Heart right ventricle (tissue), 16 donors: ENCODE measurements at places on chromosomes 6 and 20. TPM values are rescaled to one million over a fixed set of nuclear protein-coding genes. Genes with fewer than 3 reads are reported as not detected.

LY6G6D gene
- total RNA-seq = not detected

CST2 gene
- not detected for total RNA-seq

GRCh38 chr6:107290491-107290890 lies 168.9 kb downstream of the PDSS2 start:
- no peak for DNase-seq

DNA sequence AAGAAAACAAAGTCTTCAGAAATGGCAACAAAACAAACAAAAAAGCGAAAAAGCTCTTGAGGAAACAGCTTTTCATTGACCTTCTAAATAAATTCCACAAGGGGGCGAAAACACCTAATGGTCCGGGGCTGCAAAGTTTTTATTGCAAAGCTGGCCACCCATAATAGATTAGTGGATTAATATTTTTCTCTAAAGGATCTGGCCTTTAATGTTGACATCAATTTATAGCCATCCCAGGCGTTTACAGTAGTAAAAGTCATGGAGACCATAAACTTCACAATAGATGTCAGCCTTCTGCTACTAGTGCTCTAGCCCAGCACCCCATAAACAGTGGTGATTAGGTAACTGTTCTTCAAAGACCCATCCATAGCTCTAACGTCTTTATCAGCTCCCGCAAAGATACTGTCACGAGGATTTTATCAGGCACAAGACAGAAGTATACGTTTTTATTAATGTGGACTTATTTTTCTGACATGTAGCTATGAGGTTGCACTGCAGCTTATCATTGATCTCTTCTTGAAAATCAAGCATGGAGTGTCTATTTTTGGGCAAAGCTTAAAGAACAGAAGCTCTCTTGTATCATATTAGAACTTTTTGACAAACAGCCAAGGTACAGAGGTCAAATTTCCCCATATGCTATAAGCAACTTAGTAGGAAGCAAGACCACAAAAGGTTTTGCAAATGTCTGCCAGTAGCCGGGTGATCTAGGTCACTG lies 4.7 kb downstream of the CITED2 start:
- DNase-seq = no peak
